Hematopoietic multipotent progenitor cell treated with erythropoietin and hydrocortisone succinate and interleukin-3 and kit ligand, for 8 days (in vitro differentiated cells): ENCODE measurements at places on chromosomes 2 and 18.

DNA sequence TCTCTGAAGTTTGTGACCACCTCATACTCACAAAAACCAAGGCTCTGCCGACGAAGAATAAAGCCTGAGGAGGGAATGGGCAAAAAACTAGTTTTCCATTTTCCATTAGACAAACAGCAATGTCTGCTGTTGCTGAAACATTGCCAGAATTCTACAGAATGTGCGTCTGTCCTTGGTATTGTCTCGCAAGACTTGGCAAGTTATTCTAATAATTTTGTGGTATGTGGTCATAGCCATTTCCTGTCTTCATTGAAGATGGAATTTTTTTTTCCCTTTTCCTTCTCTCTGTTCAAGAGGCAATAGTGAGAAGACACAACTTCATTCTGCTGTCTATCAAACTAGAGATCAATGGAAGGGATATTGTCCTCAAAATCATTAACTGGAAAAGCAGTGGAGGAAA, 296.1 kb downstream of the RND3 start:
- no peak for DNase-seq

- no peak for DNase-seq
Measured at GRCh38 chr18:41870191-41870590, 84.8 kb upstream of the PIK3C3 start.

GRCh38 chr18:24200494-24201290, 61.8 kb downstream of the CABYR start:
- peak; percentile 6 for DNase-seq

- DNase-seq, result no peak
Measured at GRCh38 chr2:62765619-62766376, 60.3 kb downstream of the EHBP1 start.

DNA sequence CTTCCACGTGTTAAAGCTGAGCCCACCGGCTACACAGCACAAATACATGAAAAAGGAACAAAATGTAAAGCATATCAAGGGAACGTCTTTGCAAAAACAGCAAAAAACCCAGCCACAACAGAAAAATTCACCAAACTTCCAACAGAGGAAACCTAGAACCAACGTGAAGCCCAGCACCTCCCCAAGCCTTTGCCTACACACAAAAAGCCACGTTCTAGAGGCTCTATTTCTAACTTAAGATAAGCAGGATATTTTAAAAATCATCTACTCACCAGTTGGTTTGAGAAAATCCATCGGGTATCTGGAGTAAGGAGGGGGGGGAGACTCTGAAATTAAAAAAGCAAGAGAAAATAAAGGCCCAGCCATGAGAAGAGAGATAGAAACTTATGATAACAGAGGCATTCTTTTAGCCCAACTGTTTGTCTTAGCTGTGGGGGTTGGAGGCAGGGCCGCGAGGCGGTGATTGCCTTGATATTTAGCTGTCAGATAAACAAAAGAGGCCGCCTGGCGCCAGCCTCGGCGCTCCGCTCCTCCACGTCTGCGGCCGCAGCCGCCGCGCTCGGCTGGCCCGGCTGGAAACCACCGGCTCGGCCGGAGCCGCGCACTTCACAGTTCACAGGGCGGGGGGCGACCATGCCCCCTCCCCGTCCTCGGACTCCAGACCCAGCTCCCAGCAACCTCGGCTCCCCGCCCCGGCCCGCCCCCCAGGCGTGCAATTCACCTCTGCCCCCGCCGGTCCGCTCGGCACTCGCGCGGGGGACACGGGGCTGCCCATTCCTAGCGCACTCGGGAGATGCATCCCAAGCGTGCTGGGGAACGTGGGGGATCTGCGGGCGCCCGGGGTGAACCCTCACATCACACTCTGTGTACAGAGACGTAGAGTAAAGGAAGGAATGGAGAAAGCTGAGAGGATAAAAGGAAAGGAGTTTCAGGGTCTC, 2.4 kb downstream of the SMAD7 start:
- peak; percentile 23 for DNase-seq

DNA sequence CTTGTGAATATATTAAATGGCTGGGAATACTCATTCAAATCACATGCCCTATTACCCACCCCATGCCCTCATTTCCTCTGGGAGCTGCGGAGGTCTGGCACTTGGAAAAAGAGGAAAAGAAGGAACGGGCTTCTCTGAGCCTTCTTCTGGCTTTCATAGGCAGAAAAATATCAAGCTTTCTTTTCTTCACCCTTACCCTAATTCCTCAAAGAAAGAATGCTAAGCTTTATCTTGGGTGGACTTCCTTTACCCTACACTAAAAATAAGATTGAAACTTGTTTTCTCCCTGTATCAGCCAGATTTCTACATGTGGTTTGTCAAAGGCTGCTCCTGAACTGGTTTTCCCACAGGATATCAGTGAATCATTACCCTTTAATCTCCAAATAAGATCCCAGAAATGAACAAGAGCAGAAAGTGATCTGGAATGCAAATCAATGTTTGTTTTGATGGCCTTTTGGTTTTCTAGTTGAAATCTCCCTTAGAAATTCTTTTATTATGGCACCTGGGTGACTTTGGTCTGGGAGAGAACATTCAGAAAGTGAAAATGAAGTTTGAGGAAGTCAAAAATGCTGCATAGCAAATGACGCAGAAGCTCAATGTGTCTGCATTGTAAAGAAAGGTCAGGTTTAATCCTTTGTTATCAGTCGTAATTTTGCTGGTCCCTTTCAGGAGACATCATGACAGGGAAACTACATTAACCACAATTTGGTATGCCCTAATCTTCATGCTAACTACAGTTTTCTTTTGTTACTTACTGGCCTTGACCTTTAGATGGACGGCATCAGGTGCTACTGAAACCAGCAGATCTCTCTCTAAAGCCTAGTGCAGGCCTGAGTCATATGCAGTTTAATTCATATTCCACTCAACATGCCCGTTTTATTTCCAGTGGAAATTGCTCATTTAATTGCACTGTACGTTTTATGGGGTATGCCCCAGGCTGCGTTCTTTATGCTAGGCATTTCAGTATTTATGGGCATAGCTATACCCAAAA, 46.6 kb upstream of the HNRNPA3 start:
- peak; percentile 27 for DNase-seq

DNA sequence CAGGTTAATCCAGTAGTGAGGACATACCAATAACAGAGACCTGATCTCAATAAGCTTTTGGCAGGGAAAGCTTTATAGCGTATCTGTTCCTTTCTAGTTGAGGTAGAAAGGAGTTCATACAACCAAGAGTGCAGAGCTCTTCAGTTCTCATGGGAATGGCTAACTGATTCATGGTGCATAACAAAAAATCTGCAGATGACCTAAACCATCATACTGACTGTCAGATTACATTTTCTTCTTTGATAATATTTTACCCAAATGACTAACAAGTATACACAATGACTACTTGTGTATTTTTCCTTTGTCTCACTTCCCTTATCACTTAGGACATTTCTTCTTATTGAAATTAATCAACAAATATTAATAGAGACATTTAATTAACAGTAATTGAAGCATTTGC, 140.0 kb upstream of the SERTAD2 start:
- DNase-seq, result no peak

GRCh38 chr2:235603659-235604058, 109.8 kb downstream of the AGAP1 start:
- DNase-seq, result no peak

- DNase-seq, result peak; percentile 48
Measured at GRCh38 chr2:177254433-177255226, 9.9 kb downstream of the NFE2L2 start.

DNA sequence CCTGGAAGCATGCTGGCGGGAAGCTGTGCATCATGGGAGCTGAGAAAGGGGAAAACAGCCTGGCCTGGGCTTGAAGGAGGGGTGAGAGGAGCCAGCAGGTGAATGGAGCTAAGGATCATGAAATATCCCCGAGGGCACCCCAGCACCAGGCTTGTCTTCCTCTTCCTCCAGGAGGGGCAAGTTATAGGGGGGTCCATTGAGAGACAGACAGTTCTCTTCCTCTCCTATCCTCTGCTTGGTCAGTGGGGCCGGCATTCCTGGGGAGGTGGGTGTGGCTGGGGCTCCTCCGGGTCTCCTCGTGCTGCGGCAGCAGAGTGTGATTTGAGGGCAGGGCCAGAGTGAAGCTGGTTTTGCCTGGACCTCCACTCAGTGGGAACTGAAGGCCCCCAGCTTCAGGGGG, 78.9 kb downstream of the LIPG start:
- DNase-seq, result no peak

DNA sequence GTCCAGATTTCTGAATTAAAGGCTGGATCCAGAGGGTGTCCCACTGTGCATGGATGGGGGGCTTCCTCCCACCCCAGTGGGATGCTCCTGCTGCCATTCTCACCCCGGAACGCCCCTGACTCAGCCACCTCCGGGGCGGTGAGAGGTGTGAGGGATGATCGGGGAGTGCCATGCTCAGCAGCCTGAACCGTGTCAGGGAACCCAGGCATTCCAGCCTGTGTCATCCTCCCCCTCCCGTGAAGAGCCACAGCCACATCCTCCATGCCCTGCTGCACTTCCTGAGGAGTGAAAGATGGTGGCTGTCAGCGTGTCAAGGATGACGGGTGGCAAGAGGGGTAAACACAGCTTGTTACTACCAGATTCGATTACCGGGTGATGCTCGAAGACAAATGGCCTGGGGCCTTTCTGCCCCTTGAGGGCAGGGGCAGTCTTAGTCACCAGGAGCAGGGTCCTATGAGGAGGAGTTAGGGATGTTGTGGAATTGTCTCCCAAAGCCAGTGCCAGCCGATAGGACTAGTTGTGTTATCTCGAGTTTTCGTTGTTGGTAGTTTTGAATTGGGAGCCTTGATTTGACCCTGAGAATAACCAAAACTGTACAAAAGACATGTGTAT, 80.8 kb downstream of the TCF7L1 start:
- DNase-seq, result no peak
